Suprapubic skin (tissue), 4 donors: ENCODE measurements at places on chromosomes 3 and 15.

DNA sequence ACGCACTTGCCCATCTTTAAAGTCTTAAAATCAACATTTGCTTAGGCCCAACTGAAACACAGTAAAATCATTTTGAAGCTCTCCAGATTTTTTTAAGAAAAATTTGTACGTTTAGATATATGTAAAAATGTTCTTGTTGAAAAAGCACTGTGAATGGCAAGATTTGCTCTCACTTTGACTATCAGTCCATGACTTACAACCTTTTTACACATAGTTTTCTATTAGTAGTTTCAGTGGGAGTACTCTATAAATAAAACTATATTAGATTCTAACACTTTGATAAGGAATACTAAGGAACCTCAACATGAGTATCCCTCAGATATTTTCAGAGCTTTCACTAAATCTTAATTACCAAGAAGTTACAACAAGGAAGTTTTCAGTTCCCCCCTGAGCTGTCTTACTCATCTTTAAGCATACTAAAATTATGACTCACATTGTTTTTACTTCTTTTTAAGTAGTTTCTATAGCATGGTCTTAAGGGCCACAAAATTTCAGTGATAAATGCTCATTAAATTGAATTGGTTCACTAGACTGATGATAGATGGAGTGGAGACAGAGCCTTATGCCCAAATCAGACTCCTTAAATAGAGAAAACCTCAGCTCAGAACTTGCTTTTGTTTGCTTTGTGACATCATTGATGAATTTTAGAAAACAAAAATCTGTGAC, 31.6 kb upstream of the RAP2B start:
- no peak for DNase-seq

GRCh38 chr3:161413855-161414210, 42.5 kb upstream of the SPTSSB start:
- no peak for DNase-seq

DNA sequence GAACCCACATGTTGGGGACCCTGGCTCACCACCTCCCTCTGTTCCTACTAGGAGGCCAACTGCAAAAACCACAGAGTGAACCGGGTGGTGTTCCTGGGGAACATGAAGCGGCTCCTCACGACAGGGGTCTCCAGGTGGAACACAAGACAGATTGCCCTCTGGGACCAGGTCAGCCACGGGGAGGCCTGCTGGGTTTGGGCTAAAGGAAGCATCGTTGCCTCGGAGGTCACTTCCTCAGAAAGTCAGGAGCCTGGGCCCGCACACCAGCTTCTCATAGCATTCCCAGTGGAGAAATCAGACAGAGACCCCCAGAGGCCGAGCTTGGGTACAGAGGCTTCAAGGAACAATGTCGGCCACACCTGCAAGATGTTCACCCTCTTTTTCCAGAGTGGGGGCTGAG, 106.8 kb downstream of the ANP32A start:
- DNase-seq: no peak

DNA sequence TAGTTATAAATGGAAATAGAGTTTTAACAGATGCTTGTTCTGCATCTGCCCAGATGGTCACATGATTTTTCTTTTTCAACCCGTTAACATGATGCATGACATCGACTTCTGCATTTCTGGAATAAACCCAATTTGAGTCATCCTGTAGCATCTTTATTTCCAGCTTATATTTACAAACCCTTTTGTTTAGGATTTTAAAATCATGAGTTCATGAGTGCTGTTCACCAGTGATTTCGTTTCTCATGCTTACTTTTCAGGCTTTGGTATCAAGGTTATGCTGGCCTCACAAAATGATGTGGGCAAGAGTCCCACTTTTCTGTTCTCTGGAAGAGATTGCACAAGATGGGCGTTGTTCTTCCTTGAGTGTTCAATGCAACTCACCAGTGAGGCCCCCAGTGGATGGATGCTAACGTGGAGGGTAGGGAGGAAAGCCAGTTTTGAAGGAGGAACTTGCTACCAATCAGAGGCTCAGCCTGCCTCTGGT, 5.2 kb downstream of the HRH1 start:
- no peak for DNase-seq

GRCh38 chr3:176741664-176742047, 455.6 kb downstream of the TBL1XR1 start:
- DNase-seq: no peak
